ENCODE measurements at places on chromosomes 12 and 14.

- peak; percentile 67 for DNase-seq
These were observed 334.0 kb downstream of the BTG1 start for GRCh38 chr12:91811481-91812287.

GRCh38 chr12:71645268-71645667 lies 18.4 kb downstream of the ZFC3H1 start:
- DNase-seq: no peak

GRCh38 chr12:102008615-102009126 lies 53.1 kb downstream of the WASHC3 start:
- no peak for DNase-seq

GRCh38 chr14:96797582-96798349 lies 584 bp downstream of the VRK1 start:
- peak; percentile 47 for DNase-seq

- peak; percentile 77 for DNase-seq
These were observed 331.9 kb downstream of the BTG1 start for GRCh38 chr12:91813701-91814100.

DNA sequence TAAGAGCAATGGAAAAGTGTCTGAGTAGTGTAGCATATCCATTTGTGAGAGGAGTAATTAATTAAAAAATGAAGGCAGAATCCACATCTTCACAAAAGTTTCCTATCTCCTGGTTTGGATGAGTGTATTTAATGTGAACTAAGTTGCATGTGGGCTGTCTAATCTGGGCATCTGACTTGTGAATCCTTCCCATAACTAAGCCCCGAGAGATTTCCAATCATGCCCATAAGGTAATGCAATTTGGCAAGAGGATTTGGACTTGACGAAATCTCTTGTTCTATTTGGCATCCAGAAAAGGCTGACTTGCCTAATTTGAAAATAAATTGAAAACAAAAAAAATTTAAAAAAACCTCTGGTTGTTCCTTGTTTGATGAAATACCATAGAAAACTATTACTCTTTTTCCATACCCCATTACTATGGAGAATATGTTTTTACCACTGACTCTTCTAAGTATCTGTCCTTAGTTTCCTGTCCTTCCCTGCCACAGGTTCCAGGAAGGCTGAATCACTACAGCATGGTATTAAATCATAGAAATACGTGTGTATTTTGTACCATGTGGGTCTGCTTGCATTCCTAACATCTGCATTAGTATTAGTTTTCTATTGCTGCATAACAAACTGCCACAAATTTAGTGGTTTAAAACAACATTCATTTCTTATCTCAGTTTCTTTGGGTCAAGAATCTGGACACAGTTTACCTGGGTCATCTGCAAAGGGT lies 48.4 kb downstream of the ETV6 start:
- DNase-seq: peak; percentile 81

GRCh38 chr12:98828802-98829600 lies 183.9 kb downstream of the APAF1 start:
- no peak for DNase-seq

DNA sequence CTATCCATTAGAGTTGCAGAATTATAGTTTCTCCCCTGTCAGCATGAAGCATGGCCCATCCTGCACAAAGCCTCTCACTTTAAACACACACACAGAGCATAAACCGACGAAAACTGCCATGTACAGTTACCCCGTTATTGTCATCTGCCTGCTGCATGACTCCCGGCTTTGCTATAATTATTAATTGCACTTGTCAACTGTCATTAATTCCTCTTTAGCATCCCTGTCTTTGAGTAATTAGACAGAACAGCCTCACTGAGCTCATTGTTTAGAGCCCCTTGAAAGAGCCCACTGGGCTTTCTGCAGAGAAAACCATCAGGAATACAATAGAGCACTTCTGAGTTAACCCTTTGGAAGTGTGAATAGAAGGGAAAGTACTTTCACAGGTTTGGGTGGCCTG lies 307.2 kb upstream of the SOX5 start:
- no peak for DNase-seq

- no peak for DNase-seq
These were observed 2.4 kb upstream of the KCNC2 start for GRCh38 chr12:75212072-75212471.

DNA sequence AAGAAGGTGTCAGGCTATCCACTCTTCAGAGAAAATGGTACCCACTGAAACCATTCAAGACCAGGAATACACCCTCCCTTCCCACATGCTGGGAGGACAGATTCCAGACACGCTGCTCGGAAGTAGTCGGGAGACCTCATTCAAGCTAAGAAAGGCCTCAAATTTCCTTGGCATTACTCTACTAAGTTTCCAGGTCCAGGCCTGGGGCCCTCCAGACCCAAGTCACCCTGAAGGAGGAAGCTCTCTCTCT lies 27.1 kb upstream of the RPLP0 start:
- DNase-seq: no peak

- DNase-seq: no peak
These were observed 30.3 kb downstream of the DICER1 start for GRCh38 chr14:95126906-95127530.

- DNase-seq: peak; percentile 57
These were observed 144.6 kb downstream of the ETV6 start for GRCh38 chr12:11793921-11794710.

DNA sequence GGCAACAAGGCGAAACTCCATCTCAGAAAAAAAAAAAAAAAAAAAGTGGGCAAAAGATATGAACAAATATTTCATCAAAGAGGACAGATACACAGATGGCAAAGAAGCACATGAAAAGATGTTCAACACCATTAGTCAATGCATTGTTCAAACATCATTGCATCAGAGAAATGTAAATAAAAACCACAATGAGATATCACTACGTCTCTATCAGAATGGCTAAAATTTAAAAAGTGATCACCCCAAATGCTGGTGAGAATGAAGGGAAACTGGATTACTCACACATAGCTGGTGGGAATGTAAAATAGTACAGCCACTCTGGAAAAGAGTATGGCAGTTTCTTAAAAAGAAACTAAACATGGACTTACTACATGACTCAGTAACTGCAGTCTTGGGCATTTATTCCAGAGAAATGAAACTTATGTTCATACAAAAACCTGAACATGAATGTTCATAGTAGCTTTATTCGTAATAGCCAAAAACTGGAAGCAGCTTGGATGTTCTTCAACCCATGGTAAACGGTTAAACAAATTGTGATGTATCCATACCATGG lies 3.6 kb downstream of the L2HGDH start:
- peak; percentile 39 for DNase-seq

DNA sequence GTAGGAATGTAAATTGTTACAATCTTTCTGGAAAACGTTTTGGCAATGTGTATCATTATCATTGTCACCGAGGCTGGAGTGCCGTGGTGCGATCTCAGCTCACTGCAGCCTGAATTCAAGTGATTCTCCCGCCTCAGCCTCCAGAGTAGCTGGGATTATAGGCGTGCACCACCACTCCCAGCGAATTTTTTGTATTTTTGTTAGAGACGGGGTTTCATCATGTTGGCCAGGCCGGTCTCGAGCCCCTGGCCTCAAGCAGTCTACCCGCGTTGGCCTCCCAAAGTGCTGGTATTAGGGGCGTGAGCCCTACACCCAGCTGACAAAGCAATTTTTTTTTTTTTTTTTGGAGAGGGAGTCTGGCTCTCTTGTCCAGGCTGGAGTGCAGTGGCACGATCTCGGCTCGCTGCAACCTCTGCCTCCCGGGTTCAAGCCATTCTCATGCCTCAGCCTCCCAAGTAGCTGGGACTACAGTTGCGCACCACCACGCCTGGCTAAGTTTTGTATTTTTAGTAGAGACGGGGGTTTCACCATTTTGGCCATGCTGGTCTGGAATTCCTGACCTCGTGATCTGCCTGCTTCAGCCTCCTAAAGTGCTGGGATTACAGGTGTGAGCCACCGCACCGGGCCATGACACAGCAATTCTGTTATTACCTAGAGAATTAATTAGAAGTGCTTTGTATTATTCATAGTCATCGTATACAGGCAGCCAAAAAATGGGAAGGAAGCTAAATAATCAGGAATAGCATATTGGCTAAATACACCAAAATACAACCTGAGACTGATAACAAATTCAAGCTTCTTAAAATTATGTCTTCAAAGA lies 1.2 kb downstream of the ACTR6 start:
- no peak for DNase-seq

GRCh38 chr14:98160901-98161300 lies 1111.1 kb downstream of the BCL11B start:
- no peak for DNase-seq

GRCh38 chr12:8156845-8157244 lies at the start of gene ZNF705A:
ZNF705A (plus strand) TSS chr12:8157015; CDS start chr12:8172626, 15,611 bp downstream.
- DNase-seq: peak; percentile 89

- no peak for DNase-seq
These were observed 25.2 kb upstream of the OAS1 start for GRCh38 chr12:112881602-112882001.

- DNase-seq: peak; percentile 32
These were observed 2.1 kb downstream of the WNK1 start for GRCh38 chr12:754473-754820.

DNA sequence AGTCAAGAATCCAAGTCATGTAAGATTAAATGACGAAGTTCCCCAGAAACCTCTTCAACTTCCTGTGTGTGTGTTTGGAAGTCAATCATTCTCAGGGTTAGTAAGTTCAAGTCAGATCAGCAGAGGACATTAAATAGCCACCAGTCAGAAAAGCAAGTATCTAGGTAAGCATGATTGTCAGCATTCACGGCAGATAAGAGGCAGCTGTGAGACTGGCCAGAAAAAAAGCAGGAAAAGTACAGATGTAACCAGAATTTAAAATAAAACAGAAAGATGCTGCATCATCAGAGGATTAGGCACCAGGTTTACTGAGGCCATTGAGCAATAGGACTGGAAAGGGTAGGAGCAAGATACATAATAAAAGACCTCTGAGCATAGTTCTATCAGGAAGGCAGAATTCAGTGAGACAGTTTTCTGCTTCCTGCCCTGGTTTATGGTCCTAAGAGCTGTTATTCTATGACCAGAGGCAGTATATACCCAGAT lies 606.9 kb downstream of the FSCB start:
- DNase-seq: no peak

GRCh38 chr12:54987611-54988231 lies 3.2 kb upstream of the TESPA1 start:
- DNase-seq: no peak

DNA sequence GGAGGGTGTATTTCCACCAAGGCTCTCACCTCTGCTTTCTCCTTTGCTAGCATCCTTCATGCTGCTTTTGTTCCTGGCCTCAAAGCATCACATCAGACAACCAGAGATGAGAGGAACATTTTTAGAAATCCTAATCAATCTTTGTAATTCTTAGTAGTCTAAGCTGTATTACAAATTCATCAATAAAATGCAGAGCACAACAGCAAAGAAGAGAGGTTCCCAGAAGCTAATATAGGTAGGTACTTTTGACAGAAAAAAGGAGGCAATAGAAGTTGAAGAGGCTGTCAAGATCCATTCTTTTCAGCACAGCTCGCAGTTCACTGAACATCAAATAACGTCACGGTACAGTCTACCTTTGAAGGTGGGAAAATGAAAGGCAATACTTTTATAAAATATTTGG lies 265.2 kb upstream of the SYT1 start:
- DNase-seq: no peak

- no peak for DNase-seq
These were observed 318.9 kb downstream of the SNAPC1 start for GRCh38 chr14:62081012-62081612.

GRCh38 chr12:88501972-88502938 lies 78.0 kb downstream of the KITLG start:
- peak; percentile 38 for DNase-seq

DNA sequence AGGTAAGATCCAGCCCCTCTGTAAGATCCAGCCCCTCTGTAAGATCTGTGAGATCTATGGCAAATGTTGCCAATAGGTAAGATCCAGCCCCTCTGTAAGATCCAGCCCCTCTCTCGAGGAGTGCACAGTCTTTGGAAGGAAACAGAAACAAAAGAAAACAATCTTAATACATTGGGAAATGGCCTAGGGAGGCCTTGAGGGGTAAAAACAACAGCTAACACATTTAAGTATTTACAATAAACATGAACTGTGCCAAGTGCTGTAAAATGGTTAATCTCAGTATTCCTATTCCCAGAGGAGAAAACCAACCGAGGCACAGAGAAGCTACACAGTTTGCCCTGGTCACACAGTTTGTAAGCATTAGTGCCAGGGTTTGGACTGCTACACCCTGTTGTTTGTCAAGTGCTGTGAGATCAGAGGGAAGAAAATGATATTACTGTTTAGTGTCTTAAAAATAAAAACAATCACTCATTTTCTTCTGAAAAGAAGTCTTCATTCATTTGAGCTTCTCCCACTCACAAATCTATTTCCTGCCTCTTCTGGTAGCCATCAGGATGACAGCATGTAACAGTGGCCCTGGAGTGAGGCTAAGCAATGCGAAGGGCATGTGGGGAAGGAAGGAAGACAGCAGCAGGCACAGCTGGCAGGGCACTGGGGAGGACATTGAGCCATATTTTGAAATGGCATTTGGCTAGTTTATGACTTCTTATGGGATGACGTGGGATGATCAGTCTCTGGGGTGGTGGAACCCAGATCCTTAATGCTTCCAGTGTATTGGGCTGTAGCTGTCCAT lies 118.7 kb upstream of the PTPRQ start:
- DNase-seq: no peak

GRCh38 chr14:72852194-72852593 lies 41.7 kb downstream of the DPF3 start:
- DNase-seq: no peak

DNA sequence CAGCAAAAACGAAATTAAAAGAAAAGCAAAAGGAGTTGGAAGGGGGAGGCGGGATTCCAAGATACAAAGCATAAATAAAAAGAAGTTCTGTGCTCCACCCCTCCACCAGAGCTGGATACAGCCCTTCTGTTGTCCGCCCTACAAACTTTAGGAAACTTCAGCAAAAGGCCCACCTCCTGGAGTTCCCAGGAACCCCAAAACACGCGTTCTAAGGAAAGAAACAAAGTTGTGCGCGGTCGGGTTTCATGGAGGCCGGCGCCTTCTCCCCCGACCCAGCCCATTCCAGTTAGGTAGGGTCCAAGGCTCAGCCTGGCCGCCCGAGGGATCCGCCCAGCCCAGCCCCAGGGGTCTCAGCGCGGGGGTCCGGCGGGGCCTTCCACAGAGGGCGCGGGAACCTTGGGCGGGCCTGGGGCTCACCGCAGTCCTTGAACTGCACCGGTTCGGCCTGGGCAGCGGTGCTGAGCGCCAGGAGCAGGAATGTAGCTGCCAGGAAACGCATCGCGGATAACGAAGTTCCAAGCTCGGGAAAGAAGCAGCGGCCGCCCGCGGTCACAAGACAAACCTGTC lies at the start of gene NPC2:
TSS of gene NPC2 (minus strand) at position 530 of the 567 bp plus-strand sequence. CDS start at position 499, 31 bp downstream.
- DNase-seq: no peak

Measured in iris pigment epithelial cell (primary cell).